Lung microvascular endothelial cell (primary cell): ENCODE measurements at places on chromosomes 3 and 15. TPM values are rescaled to one million over a fixed set of nuclear protein-coding genes. Genes with fewer than 3 reads are reported as not detected.
A peak's percentile ranks its signal among the peaks of the same experiment; 100 is the strongest.

The PRRT3 gene
- 0.44 and 0.60 TPM in 2 replicates for total RNA-seq

The ECE2 gene
- total RNA-seq = not detected in 2 replicates

The IMPG2 gene
- total RNA-seq = 0.44 and 0.99 TPM in 2 replicates

The CCR3 gene
- not detected in 2 replicates for total RNA-seq

The SERPINI2 gene
- total RNA-seq = not detected in 2 replicates

The SPINT1 gene
- total RNA-seq = 0.40 and 0.65 TPM in 2 replicates

The TRPM1 gene
- total RNA-seq = 0.20 TPM in 1 of 2 replicates, not detected in the other

The MYO5C gene
- 7.4 and 8.5 TPM in 2 replicates for total RNA-seq

The CCRL2 gene
- total RNA-seq = 0.40 and 2.6 TPM in 2 replicates

The PLIN1 gene
- under 0.01 TPM in 1 of 2 replicates, not detected in the other for total RNA-seq

DNA sequence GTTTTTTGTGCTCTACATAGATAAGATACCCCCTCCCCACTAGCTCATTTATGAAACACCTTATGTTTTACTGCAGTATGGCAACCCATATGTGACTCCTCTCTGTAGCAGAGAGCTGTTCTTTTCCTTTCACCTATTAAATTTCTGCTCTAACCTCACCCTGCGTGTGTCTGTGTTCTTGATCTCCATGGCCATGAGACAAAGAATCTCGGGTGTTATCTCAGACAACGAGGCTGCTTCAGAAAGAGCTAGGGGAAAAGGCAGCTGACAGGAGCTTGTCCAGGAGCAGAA is 18.0 kb downstream of the CCR8 start:
- no peak for DNase-seq

- peak; percentile 40 for DNase-seq
These were observed 107.8 kb downstream of the MBNL1 start for GRCh38 chr3:152376351-152377183.

GRCh38 chr3:156795890-156796481 is 30.2 kb upstream of the LEKR1 start:
- peak; percentile 49 for DNase-seq

DNA sequence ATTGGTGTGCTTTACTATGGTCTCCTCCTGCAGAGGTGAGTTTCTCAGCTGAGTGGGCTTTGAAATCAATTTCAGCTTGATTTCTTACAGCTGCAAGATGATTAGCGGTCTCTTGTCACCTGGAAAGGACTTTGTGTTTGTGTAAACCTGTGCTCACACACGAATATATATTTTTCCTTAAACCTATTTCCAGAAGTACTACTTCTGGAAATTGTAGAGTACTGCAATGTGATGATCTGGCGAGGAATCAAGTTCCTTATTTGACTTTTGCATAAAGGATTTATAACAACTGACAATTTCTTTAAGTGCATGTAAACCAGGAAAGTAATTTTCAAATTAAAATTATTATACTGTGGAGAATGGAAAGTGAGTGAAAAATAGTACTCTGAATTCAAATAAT is 2.1 kb downstream of the MCTP2 start:
- DNase-seq = no peak

DNA sequence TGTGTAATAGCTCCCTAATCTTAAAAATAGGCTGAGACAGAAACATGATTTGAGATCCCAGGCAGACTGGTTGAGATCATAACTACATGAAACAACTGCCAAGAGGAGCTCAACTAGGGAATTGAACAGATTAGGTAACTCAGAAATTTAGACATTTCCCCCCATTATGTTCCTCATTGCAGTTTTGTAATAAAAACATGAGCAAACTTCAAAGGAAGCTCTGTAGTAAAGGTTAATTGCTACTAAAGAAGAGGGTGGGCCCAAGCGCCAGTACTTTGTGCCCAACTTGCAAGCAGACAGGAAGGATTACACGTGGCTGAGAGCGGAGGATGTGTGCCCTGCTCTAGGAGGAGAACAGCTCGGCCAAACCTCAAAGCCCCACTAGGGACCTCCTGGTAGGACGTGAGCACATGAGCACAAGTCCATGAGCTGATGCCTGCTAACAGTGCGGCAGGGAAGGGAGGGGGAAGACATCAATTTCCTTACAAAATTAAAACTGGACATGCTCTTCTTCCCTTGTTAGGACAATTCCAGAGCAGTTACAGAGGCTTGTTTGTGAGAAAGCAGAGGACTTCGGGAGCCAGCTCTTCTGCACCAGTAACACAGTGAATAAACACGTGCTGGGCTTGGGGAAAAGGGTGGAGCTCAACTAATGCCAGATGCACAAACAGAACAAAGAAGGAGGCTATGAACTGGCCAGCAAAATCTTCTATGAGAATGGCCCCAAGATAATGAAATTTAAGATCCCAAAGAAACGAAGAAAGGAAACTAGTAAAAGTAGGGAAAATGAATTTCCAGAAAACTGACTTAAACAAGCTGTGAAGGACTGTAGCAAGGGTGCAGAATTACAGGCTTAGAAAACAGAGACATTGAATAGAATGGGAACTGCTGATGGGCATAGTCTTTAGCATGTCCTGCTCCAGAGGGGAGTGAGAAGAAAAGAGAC is 275.5 kb downstream of the MECOM start:
- peak; percentile 82 for DNase-seq

- no peak for DNase-seq
These were observed 42.8 kb upstream of the RPL35A start for GRCh38 chr3:197907196-197907595.

DNA sequence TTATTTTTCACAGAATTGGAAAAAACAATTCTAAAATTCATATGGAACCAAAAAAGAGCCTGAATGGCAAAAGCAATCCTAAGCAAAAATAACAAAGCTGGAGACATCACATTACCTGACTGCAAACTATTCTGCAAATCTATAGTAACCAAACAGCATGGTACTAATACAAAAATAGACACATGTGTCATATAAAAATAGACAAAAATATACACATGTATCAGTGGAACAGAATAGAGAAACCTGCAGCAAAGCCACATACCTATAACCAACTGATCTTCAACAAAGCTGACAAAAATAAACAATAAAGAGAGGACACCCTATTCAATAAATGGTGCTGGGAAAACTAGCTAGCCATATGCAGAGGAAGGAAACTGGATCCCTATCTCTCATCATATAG is 259.6 kb downstream of the IGSF11 start:
- DNase-seq = no peak

GRCh38 chr15:92643849-92644815 is 11.4 kb downstream of the FAM174B start:
- no peak for DNase-seq

- DNase-seq = no peak
These were observed 153.5 kb downstream of the RPLP1 start for GRCh38 chr15:69606144-69606543.

DNA sequence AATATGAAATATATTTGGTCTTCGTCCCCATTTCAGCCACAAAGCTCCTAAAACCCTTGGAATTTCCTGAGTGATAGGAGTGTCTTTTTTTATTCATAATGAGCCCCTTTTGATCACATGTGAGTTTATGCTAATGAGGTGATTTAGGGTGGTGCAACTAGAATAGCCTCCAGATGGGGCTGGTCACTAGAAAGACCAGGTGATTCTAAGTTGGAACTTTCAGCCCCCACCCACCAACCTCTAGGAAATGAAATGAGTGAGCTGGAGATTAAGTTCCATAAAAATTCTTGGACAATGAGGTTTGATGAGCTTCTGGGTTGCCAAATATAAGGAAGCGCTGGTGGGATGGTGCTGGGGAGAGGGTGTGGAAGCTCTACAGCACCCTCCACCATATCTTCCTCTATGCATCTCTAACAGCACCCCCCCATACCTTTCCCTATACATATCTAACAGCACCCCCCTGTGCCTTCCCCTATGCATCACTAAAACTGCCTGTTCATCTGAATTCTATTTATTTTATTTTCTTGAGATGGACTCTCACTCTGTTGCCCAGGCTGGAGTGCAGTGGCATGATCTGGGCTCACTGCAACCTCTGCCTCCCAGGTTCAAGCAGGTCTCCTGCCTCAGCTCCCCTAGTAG is 2.1 kb upstream of the SMCO1 start:
- no peak for DNase-seq

GRCh38 chr15:83248151-83249029 is 36.1 kb downstream of the BNC1 start:
- peak; percentile 74 for DNase-seq

DNA sequence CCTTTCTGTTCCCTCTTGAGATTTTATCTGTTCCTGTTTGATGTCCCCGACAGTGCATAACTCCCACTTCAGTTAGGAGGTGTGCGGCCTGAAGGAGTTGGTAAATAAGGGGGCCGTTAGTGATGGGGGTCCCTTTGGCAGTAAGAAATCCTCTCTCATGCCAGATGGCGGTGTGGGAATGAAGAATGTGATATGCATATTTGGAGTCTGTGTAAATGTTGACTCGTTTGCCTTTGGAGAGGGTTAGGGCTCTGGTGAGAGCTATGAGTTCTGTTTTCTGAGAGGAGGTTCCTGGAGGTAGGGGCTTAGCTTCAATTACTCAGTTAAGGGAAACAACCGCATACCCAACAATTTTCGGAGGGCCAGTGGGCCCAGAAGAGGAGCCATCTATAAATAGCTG is 38.8 kb upstream of the RNF7 start:
- DNase-seq = no peak

DNA sequence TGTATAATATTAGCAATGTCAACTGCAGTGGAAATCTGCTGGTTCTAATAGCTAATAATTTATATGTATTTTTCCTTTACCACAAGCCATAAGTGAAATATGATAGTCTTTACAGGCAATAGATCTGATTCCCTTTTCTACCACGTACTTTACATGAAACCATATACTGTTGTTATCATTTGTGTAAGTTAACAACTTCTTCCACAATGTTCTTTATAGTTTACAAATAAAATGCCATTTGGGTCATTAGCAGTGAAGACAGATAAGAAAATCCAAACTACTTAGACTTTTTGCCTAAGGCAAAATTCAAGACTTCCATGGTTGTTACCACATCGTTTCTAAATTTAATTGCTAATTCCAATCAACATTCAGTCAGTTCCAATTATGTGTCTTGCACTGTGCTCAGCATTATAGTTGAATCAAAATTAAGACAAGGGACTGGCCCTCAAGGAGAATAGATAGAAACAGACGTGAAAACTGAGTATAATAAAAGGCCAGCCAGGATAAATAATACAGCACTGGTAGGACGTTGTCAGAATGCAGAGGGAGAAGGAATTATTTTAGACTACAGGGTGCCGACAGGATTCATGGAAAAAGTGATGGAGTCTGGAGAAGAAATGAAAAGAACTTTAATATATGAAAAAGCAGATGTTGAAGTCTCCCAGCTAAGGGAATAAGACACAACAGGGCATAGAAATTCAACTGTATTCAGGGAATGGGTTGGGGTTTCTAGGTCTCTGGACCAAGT is 249.8 kb downstream of the ALCAM start:
- DNase-seq = no peak

DNA sequence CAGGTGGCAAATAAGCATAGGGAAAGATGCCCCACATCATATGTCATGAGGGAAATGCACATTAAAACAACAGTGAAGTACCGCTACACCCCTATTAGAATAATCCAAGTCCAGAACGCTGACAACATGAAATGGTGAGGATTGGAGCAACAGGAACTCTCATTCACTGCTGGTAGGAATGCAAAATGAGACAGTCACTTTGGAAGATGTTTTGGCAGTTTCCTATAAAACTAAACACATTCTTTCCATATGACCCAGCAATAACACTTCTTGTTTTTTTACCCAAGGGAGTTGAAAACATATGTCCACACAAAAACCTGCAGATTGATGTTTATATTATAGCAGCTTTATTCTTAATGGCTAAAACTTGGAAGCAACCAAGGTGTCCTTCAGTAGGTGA is 116.4 kb upstream of the TOPAZ1 start:
- DNase-seq = no peak

DNA sequence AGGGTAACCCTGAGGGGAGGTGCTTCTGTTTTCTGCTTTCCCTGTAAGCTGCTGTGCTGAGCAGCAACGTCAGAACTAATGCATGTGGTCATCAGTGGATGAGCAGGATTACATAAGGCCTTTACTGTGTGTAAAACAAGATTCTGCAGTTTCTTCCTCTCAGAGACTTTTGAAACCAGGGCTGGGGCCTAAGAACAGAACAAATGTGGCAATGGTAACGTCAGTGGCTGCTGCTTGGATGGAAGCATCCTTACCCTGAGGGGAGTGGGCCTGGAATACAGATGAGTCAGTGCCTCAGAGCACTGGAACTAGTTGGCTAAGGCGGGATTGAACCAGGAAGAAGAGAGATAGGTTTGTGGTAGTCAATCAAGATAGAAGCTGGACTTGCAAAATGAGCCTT is 180.2 kb upstream of the KCNH8 start:
- no peak for DNase-seq

- DNase-seq = no peak
These were observed 380.2 kb downstream of the ULK4 start for GRCh38 chr3:41581700-41582099.

DNA sequence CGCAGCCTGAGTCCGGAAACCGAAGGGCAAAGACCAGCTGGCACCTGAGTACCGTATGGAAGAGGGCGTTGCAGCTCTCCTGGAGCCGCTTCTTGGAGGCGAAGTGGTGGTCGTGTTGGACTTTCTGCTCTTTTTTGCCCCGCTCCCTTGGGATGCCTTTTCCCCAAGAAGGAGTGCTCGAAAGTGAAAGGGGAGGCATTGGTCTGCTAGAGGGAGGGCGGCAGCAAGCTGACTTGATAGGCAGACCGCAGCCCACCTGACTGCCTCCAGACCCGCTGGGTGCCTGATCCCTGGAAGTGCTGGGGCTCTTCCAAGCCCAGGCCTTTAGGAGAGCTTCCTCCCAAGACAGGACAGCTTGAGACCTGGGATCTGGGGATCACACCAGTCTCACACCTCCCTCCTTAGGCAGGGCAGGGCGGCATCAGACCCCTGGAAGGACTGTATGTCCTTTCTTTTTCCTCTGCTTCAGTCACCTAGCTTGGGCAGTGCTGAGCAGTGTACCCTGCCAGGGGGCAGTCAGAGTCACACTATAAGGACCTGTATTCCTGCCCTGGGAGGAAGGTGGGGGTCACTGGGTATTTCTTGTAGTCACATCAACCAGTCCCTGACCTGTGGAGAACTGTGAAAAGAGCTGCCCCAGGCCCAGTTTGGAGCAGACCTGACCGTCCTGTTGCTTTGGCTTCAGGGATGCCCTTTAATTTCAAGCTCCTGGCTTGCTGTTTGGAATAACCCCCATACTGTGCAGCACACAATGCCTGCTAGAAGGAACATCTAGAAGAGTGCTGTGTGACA is 2.1 kb downstream of the ACVR2B start:
- DNase-seq = peak; percentile 51

GRCh38 chr3:67875338-67875737 is 220.9 kb upstream of the SUCLG2 start:
- peak; percentile 7 for DNase-seq
